Uterus (tissue), 4 donors: ENCODE measurements at places on chromosomes 13 and 19. TPM values are rescaled to one million over a fixed set of nuclear protein-coding genes. Genes with fewer than 3 reads are reported as not detected.

BRSK1 gene
- 17.1 TPM for total RNA-seq

DNA sequence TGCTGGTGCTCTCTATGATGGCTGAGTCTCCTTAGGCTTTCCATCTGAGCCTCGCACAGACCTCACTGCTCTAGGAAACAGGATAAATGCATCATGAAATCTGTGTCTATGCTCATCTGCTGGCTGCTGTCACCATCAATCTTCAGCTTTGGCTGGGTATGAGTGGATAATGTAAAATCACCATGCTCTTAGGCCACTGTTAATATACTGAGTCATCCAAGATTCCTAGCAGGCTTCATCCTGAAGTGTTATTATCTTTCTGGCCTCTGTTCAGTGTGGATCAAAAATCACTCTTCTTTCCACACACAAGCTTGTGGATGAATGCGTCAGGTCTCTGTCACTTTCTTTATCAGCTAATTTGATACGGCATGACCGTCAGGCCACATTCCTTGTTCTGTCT is 317.4 kb downstream of the NALCN start:
- no peak for DNase-seq

DNA sequence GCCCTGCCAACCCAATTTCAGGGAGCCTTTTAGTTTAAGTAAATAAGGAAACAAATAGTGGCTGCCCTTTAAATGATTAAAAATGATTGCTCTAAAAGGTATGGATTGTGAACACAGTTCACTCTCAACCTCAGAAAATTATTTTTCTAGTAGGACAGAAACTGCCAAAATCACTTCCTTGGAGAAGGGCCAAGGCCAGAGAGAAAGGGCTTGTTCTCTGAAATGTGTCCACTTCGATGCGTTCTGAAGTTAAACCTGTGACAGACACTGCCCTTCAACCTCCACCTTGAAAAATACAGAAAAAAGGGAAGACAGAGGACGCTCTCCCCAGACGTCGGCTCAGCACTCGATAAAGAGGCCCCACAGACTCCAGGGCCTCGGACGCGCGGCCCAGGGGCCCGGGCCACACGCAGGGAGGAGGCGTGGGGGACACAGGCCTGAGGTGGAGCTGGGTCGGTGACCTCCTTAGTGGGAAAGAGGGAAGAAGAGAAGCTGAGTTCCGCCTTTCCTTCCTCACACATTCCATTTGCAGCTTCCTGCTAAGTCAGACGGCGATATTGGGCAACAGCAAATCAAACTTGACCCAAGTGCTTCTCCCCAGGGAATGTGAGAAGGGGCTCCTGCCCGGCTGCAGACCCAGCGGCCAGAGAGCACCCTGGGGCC is 63.6 kb downstream of the RASA3 start:
- DNase-seq: peak; percentile 64

DNAAF3 gene
- total RNA-seq: 3.9 TPM
